Effector memory CD4-positive, alpha-beta T cell (primary cell): ENCODE measurements at places on chromosomes 4 and X.
A peak's percentile ranks its signal among the peaks of the same experiment; 100 is the strongest.

DNA sequence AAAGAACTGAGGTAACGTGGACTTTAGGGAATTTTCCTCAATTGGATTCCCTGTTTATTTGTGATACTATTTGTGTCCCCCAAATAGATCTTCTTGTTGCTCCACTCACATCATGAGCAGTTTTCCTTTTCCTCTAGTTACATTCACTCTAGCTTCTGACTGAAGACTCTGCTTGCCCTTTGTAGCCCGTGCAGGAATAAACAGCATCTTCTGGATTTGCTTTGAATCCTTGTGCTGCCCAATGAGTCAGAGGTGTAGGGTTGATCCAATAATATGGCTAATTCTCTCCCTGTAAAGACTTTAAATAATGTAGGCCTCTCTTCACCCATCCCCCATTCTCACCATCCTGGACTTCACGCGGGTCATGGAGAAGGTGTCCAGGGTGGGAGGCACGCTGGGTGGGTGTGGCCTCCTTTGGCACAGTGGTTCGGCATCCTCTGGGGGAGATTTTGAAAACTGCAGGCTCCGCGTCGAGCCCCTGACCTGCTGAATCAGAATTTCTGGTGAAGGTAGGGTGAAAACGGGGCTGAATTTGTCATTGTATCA, 9.0 kb downstream of the HAND2 start:
- DNase-seq = no peak

DNA sequence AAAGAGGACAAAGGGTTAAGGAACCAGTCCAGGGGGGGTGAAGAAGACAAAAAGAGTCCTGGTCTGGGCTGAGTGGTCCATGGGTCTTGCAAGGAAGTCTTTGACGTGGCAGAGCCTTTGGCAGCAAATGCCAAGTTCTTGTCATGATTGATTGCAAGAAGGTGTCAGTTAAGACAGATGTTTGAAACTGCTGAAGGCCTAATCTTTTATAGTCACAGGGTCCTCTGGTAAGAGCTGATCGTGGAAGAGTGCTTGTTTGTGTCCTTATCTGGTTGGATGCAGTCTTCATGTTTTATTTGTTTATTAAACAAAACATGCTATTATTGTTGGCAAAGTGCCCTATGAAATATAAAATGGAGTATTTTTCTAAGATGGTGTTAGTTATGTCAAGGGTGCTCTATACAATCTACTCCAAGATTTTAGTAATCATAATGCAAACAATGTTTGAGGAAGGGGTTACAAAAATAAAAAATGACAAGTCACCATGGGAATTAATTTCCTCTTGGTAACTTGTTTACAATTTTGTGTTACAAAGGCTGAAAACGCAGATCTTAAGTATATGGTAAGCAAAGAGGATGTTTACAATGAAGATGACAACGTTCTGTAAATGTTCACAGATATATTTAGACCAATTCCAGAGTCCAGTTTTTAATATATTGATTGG, 85.9 kb downstream of the MAGED4 start:
- DNase-seq = no peak

DNA sequence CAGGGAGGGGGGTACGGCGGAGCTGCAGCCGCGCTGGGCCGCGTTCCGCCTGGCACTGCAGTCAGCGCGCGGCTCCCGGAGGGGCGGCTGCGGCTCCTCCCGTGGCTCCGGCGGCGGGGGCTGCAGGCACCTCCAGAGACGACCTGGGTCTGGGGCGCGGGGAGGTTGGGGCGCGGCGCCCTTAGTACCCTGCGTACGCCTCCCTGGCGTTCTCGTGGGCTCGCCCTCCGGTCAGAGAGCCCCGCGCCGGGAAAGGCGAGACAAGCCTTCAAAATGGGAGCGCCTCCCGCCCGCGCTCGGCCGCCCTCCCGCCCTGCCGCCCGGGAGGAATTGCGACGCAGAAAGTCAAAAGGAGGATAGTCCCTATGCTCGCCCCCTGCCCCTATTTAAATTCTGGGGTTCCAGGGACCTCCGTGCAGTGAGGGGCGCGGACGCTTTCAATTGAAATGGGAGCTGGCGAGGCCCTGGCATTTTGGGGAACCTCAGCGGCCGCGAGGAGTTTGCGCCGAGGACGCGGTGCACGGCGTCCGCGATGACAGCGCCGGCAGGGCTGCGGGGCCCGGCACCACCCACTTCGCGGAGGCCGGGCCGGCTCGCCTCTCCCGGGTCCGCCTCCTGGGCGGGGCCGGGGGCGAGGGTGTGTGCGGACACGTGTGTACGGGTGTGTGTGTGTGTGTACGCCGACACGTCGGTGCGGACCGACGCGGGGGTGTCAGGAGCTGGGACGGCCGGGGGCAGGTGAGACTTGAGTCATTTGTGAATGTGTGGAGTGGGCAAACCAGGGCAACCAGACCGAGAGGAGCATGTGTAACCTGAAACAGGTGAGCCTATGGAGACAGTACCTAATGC, 544 bp downstream of the HERC3 start:
- DNase-seq = peak; percentile 71

DNA sequence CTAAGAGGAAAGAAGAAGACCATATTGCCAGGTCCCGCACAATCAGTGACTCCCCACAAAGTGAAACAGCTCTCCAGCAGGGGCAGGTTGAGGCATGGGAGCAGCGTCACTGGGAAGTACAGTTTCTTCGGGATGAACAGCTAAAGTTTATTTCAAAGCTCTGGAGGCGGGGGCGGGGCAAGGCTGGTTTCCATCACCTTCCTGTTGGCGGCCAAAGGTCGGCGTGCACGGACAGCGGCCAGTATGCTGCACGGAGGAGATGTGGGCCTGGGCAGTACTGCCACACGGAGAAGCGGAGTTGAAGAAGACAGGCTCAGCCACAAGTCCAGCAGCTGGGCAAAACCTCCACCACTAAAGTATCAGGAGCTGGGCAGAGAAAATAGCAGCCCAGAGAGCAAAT, 951 bp upstream of the ZNF518B start:
- no peak for DNase-seq

DNA sequence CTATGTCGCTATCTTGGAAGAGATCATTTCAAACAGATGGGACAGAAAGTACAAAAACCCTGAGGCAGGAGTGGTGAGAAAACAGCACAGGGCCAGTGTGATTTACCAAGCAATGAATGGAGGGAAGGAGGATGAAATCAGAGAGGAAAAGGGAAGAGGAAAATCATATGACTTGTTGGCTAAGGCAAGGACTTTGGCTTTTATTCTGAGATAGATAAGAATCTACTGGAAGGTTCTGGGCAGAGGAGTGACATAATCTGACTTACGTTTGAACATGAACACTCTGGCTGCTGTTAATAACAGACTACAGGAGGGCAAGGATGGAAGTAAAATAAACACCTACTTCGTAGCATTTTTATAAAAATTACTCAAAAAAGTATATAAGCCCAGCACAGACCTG, 207.8 kb upstream of the SLC7A11 start:
- DNase-seq = no peak

DNA sequence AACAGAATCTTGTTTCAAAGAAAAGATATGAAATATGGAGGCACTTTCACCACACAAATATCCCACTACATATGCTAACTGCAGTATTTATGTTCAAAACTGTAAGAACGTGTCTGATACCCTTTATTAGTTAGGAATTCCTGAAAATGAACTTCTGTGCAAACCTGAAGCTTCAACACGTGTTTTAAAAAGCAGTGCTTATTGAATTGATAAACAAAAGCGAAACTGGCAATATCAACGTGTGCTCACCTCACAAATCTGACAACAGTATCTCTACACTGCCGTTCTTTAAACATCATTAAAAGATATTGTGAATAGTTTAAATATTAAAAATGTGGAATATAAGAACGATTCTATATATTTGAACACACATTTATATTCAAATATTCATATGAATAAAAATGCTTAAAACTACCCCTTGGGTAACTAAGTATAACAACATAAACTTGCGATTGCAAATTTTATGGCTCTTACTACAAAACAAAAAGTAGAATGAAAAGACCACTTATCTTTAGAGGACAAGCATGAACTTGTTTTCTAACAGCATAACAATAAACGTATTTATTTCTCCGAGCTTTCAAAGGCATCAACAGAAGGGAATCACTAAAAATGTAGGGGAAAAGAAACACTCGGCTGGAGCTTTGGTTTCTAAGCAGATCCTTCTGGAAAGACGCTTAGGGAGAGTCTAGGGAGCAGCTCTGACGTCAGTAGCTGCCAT, at the start of gene LRP2BP:
TSS of gene LRP2BP (minus strand) at position 687 of the 718 bp plus-strand sequence. CDS start 17,738 bp downstream, outside the sequence.
- no peak for DNase-seq

- no peak for DNase-seq
These were observed 437.1 kb upstream of the CTSO start for GRCh38 chr4:156390599-156391324.

GRCh38 chr4:158766434-158767044, 2.3 kb upstream of the FNIP2 start:
- no peak for DNase-seq

DNA sequence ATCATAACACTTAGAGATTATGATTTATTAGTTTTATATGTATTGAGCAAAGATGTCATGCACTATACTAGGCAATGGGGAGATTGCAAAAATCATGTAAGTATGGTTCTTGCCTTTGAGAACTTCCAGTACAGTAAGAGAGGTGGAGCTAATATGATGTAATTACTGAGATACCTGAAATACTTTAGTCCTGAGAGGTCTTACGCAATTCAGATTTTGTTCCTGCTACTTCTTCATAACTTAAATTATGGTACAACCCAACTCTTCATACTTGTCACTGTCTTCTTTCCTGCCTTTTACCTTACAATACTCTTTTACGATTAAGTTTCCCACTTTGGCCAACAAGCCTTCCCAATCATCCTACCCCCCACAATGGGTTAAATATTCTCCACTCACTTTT, 564.2 kb upstream of the PITX2 start:
- no peak for DNase-seq

DNA sequence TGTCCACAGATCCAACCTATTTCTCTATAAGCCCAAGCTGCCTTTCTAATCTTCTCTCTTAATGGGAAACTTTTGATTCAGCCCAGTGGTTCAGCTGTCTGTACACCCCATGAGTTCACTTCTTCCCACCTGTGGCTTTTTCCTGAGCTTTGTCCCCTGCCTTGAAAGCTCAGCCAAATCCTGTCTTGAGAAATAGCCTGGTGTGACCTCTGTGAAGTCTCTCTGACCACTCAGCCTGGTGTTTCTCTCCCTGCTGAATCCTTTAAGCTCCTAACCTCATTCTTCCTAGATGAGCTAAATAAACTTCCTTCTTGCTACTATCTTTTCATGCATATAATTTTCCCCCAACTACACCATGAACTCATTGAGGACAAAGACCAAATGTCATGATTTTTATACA, 15.2 kb upstream of the HERC5 start:
- DNase-seq = no peak

GRCh38 chrX:107710617-107711391, 64.8 kb downstream of the TSC22D3 start:
- DNase-seq = peak; percentile 39

- DNase-seq = no peak
These were observed 14.3 kb downstream of the ZRSR2 start for GRCh38 chrX:15804563-15804962.

GRCh38 chrX:150680974-150681373, 12.2 kb upstream of the MTMR1 start:
- DNase-seq = no peak

GRCh38 chr4:119921830-119922229, 144.8 kb downstream of the MAD2L1 start:
- no peak for DNase-seq

- no peak for DNase-seq
These were observed 1127.6 kb downstream of the ADGRL3 start for GRCh38 chr4:62327612-62328297.

DNA sequence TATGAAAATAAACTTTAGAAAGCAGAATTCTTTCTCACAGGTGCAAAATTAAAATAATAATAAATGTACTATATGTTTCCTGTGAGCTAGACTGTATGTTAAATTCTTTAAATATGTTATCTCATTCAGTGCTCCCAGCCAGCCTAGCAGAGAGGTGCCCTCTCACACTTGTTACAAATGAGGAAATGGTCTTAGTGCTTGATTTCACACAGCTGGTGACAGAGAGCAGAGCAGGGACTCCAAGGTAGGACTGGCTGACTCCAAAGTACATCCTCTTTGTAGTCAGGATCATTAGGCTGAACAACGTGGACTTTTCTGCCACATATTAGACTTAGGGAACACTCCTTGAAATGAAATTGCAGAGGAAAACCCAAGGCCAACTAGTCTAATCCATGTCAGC, 72.0 kb upstream of the HHIP start:
- no peak for DNase-seq

GRCh38 chr4:687048-687970, 1.6 kb downstream of the SLC49A3 start:
- DNase-seq = no peak

GRCh38 chr4:3679851-3680311, 86.3 kb upstream of the ADRA2C start:
- DNase-seq = no peak

DNA sequence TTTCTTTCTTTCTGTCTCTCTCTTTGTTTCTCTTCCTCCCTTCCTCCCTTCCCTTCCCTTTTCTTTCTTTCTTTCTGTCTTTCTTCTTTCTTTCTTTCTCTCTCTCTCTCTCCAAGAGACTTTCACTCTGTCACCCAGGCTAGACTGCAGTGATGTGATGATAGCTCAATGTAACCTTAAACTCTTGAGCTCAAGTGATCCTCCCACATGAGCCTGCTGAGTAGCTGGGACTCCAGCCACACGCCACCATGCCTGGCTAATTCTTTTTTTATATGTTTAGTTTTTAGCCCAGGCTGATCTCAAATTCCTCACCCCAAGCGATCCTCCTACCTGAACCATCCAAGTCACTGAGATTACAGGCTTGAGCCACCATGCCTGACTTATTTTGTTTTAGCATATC, 64.3 kb upstream of the EMCN start:
- no peak for DNase-seq

GRCh38 chrX:70592091-70592490, 147.5 kb downstream of the DLG3 start:
- no peak for DNase-seq

- no peak for DNase-seq
These were observed 488.3 kb downstream of the PPARGC1A start for GRCh38 chr4:23401572-23401971.

DNA sequence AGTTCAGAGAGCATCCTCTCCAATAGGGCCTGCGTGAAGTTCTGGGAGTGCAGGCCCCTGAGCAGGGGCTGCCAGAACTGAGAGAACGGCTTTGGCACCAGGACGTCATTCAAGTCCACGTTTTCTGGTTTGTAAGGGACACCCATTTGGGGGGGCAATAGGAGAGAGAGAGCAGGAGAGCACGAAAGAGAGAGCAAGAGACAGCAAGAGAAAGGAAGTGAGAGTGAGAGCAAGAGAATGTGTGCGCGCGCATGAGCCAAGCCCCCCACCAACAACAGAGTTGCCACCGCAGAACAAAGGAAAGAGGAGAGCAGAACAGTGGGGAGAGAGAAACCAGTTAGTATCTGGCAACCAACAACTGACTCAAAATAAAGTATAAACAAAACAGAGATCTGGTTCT, 10.4 kb downstream of the LAS1L start:
- DNase-seq = no peak

GRCh38 chr4:61500883-61501282, 300.8 kb downstream of the ADGRL3 start:
- DNase-seq = no peak
